Stimulated activated CD8-positive, alpha-beta memory T cell treated with anti-CD3 and anti-CD28 coated beads, Interleukin-12 subunit alpha, Interleukin-12 subunit beta, amount 100 ng/mL, for 1 hour (primary cell): ENCODE measurements at places on chromosomes 6 and 20.
A peak's percentile ranks its signal among the peaks of the same experiment; 100 is the strongest.

DNA sequence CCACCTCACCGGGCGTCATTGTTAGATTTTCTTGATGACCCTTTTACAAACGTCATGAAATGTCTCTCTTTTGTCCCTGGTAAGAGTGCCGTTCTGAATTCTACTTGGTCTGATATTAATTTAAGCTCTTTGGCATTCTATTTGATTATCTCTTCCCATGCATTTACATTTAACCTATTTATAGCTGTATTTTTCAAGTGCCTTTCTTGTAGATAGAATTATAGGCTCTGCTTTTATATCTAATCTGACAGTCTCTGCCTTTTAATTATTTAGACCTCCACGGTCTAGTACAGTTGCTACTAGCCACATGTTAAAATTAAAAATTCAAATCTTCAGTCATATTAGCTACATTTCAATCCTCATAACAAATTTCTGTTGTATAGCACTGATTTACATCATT, 12.6 kb downstream of the RAB22A start:
- DNase-seq = no peak

DNA sequence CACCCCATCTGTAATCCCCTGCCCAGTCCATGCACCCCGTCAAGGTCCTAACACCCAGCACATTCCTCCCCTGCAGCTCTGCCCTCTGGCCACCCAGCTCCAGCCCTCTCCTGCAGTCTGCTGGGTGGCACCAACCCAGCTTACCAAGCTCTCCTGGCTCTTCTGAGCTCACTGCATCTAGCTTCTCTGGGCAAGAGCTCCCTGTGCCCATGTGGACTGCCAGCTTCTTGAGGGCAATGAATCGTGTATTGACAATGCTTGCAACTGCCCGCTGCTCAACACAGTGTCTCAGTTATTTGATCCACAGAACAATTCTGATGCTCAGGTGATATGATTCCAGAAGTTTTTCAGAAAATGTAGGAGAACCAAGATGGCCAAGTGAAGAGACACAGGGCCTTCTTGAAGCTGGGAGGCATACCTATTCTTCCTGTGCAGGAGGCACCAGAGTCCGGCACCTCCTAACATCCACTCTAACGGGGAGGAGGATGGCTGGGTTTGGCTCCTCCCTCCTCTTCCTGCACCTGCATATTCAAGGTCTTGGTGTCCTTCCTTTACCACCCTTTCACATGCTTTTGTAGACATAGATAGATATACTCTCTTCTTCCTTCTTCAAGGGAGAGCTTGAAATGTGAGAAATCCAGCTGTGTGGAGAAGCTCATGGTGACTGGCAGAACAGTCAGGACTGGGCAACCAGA, 85.6 kb downstream of the TRERF1 start:
- DNase-seq = no peak

DNA sequence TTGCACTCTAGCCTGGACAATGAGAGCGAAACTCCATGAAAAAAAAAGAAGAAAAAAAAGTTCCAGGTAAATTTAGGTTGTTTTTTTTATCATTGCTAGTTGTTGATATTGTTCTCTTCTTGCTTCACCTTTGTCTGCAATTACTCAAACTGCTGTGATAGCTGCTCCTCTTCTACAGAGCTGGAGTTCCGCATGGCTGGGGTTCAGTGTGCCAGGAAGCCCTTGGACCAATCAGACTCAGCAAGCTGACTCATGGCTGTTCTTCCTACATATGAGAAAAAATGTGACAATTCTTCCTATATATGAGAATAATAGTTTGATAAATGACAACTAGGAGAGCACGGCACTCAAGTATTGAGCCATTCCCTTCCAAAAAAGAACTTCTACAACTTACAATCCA, 28.4 kb downstream of the DPPA5 start:
- no peak for DNase-seq

DNA sequence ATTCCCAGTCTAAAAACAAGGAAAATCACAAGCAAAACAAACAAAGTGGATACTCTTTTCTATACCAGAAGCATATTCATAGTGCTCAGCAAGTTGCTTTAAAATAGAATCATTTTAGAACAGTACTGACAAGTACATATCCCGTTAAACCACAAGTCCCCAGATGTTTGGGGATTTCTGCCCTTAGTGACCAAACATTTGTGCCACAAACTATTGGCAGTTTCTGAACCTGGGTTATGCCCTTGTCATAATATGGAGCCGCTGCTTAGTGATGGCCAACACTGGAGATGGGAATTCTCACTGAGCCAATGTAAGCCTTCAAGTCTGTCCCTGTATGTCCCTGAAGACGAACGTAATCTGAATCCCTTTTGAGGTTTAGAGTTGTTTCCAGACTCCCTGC, 436.7 kb upstream of the JAG1 start:
- DNase-seq = no peak

- DNase-seq = no peak
Measured at GRCh38 chr6:56649053-56649769, 6.5 kb upstream of the DST start.

DNA sequence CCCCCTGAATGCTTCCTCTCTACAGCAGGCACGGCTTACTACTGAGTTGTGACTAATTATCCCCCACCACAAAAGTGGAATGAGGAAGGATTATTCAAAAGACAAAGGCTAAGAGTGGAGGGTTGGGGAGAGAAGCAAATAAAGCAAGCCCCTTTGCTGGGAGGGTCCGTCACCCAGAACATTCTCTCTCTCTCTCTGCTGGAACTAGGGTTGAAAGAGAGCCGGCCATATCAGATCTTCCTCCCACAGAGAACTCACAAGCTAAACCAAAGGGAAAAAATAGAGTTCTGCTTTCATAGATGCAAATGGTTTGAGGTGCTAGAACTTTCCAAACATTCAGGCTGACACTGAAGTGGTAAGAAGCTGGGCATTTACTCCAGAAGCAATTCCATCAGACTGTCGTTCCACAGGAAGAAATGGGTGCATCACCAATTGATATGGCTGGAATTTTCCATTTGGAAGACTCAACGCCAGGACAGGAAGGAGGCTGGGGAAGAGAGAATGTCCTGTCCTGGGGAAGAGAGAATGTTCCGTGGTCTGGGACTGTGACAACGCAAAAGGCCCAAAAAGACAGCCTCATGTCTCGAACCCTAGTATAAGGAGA, 7.9 kb downstream of the ZMYND8 start:
- no peak for DNase-seq

DNA sequence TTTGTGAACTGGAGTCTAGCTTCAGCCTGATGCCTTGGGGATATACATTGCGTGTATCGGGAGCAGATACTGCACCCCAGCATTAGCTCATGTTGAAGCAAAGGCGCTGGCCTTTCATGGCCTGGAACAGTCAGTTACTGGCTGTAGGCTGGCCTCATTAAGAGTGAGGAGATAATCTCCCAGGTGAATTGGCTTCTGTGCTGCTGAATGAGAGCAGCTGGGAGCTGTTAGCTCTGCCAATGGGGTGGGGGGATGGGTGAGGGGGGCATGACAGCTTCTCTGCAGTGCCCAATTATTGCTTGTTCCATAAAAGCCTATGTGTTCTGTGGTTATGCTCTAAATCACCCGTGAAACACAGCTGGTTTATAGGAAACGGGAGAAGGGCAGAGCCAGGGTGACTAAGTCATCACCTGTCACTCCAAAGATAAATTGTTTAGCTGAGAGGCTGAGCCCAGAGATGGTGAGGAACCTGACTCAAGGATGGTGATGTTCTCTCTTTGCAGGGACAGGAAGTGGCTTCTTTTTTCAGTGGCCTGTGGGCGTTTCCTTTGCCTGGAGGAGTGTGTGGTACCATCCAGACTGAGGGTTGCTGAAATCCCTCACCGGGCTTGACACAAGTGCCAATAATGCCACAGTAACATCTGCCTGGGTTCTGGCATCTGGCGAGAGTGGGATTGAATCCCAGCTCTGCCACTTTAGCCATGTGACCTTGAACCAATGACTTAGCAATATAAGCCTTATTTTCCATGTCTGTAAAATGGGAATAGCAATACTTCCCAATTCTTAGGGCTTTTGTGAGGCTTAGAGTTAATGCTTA, 170.8 kb downstream of the BCAS1 start:
- DNase-seq = peak; percentile 46

GRCh38 chr20:11429168-11429567, 488.5 kb upstream of the BTBD3 start:
- no peak for DNase-seq

DNA sequence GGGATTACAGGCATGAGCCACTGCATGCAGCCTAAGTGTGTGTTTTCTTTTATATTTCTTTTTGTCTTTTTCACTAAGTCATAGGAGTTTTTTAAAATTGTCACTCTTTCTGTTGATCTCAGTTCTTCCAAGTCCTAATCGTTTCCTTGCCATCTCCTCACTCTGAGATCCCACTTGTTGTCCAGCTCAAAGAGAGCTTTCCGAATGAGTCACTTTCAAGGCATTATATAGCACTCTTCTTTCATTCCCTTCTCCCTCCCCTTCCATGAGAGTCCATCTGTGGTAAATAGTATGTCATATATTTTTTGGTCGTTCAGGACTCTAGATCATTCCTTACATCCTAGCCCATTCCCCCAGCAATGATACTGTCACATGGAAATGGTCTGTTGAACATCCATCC, 4.3 kb downstream of the VAPB start:
- no peak for DNase-seq

DNA sequence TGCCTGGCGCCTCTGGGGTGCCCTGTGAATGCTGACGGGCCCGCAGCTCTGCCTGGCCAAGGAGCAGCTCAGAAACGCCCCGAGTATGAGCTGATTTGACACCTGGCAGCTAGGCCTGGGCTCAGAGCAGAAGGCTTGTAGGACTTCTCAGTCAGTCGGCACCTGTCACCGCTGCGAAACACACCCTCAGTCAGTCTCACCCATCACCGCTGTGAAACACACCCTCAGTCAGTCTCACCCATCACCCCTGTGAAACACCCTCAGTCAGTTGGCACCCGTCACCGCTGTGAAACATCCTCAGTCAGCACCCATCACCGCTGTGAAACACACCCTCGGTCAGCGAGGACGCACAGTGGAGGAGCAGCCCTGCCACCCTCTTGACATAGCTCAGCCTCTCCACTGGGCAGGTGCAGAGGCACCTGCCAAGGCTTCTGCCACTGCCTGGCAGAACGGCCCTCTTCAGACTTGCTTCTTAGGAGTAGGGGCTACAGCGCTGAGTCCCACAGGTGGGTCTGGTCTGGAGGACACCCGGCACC, 109.0 kb downstream of the PSMB1 start:
- DNase-seq = no peak

DNA sequence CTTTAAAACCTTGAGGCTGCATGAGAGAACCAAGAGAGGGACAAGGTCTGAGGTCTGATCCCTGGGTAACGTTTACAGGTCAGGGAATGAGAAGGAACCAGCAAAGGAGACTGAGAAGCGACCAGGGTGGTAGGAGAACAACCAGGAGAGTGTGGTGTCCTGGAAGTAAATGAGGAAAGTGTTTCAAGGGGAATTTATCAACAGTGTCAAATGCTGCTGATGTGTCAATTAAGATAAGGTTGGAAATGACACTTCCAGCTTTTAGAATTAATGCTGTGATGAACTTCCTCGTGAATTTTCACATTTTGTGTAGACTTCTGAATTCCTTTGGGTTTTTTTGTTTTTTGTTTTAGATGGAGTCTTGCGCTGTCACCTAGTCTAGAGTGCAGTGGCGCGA, 83.7 kb downstream of the CNBD2 start:
- DNase-seq = no peak

DNA sequence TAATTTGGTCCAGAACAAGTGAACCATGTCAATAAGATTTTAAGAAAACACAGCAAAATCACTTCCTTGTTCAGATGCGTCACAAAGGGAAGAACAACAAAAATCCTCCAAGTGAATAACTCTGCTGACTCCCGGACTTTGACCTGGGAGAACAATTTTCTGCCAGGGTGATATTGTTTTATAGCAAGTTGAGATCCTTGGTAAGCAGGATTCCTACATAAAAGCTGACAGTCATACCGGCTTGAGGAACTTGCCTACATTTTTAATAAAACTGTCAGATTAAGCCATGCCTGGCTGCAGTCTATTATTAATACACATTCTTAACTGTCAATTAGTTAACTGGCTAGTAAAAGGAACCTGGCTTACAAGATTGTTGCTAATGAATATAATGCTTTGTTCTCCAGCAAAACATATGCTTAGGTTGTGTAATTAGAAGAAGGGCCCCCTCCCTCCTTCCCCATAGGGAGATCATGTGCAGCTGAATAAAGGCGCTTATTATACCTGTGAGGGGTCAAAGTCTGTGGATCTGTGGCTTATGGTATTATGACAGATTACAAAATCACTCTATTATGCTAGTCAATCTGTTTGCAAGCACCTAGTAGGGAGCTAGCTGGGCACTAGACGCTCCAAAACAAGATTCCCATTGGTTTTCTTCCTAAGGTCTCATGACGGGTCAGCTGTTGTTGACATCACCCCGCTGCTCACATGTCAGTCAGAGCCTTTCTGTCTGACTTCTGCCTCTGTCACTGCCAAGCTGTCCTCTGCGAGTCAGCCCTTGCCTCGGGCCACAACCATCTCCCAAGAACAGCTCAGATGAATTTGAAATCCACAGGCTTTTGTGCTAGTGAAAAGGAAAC, 44.6 kb upstream of the SEC63 start:
- no peak for DNase-seq
